ENCODE measurements at places on chromosomes 12 and 14. TPM values are rescaled to one million over a fixed set of nuclear protein-coding genes. Genes with fewer than 3 reads are reported as not detected.

The CLECL1 gene
- total RNA-seq = not detected

The AMN gene
- 0.34 TPM for total RNA-seq

The IFNG gene
- not detected for total RNA-seq

The MTA1 gene
- total RNA-seq = 261 TPM

The INHBC gene
- total RNA-seq = not detected

The CDCA3 gene
- total RNA-seq = 5.2 TPM

The HOXC4 gene
- not detected for total RNA-seq

The PTCSC3 gene
- not detected for total RNA-seq

The MFAP5 gene
- not detected for total RNA-seq

The BRI3BP gene
- 1.5 TPM for total RNA-seq

The KCNC2 gene
- total RNA-seq = 11.6 TPM

The RASSF8 gene
- total RNA-seq = 41.3 TPM

The SOAT2 gene
- total RNA-seq = not detected

The CCDC91 gene
- total RNA-seq = 37.3 TPM

The SCNN1A gene
- total RNA-seq = 0.74 TPM
